ENCODE measurements at places on chromosomes 1 and 21. TPM values are rescaled to one million over a fixed set of nuclear protein-coding genes. Genes with fewer than 3 reads are reported as not detected.
A peak's percentile ranks its signal among the peaks of the same experiment; 100 is the strongest.

KCNA10 gene
- total RNA-seq: not detected

DNA sequence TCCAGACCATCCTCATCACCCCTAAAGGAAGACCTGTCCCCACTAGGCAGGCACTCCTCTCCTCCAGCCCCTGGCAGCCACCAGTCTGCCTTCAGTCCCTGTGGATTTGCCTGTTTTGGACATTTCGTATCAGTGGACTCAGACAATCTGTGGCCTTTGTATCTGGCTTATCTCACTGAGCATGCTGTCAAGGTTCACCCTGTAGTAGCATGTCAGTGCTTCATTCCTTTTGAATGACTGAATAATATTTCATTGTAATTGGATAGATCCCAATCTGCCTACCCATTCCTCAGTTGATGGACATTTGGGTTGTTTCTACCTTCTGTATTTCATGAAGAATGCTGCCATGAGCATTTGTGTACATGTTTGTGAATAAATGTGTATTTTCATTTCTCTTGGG, 32.9 kb upstream of the RNF187 start:
- DNase-seq: no peak

- DNase-seq: no peak
Measured at GRCh38 chr1:82114887-82115286, 314.2 kb downstream of the ADGRL2 start.

DNA sequence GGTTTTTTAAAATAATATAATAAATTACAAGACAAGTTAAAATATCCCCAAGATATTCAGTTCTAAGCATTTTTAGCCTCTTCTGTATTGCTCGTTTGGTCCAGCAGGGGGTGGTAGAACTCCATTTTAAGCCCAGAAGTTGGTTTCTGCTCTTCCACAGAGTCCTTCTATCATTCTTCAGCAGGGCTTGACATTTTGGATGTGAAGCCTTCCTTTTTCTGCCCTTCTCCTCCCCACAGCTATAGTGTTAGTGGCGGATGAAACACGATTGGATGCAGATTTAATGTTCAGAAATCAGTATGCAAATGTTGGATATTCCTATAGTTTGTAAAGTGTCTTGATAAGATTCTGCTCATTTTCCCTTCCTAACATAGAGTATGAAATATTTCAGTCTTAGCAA, 1.4 kb downstream of the NCAM2 start:
- peak; percentile 40 for DNase-seq

SHISAL2A gene
- 5.7 TPM for total RNA-seq

LCE1F gene
- total RNA-seq: not detected

OR14K1 gene
- not detected for total RNA-seq

DNA sequence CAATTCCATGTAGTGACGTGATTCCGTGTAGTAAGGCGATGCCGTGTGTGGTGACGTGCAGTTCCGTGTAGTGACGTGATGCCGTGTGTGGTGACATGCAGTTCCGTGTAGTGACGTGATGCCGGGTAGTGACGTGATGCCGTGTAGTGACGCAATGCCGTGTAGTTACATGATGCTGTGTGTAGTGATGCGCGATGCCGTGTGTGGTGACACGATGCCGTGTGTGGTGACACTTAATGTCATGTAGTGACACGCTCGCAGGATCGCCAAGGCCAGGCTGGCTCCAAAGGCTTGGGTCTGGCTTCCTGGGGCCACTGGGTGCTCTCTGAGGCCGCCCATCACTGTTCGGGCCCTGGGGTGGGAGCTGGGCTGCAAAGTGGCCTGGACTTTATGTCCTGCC, 14.2 kb downstream of the COL18A1 start:
- no peak for DNase-seq

DNA sequence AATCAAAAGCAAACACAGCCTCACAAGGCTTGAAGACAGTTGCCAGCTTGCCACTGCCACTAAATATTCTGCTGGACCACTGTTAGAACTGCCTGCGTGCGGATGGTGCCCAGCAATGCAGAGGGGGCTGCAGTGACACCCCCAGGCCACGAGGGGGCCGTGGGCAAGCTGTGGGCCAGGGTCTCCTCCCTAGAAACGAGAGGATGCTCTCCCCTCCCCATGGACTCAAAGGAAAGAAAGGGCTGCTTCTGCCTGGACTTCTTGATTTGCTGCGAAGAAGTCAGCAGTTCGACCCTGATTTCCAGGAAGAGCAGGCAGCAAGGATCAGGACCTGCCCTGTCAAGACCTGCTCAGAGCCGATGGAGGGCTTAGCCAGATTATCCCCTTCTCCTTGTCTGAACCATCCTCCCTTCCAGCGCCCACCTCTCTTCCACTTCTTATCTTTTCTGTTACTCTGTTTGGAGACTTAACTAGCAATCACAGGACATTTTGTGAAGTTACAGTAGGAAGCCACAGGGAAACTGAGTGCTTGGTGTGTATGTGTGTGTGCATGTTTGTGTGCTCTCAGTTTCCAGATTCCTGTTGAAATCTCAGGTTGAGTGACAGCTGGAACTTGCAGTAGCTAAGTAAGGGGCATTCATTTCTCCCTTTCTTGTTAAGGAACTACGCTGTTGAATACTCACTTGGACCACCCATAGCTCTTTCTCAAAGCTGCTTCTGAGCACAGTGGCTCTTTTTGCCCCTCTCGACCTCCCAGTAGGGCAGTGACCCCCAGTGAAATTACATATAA, 2.7 kb downstream of the MAN1C1 start:
- DNase-seq: no peak

DPYD gene
- 31.4 TPM for total RNA-seq

KCNJ15 gene
- total RNA-seq: not detected

C1QB gene
- total RNA-seq: not detected

- DNase-seq: no peak
Measured at GRCh38 chr1:25710583-25711347, 89.2 kb upstream of the SELENON start.

- DNase-seq: peak; percentile 87
Measured at GRCh38 chr1:244319283-244320132, 132.2 kb downstream of the ADSS2 start.

C2CD4D gene
- total RNA-seq: 0.33 TPM

INTS3 gene
- total RNA-seq: 50.2 TPM

GRCh38 chr1:59705466-59706302, 109.1 kb upstream of the HOOK1 start:
- no peak for DNase-seq

DNA sequence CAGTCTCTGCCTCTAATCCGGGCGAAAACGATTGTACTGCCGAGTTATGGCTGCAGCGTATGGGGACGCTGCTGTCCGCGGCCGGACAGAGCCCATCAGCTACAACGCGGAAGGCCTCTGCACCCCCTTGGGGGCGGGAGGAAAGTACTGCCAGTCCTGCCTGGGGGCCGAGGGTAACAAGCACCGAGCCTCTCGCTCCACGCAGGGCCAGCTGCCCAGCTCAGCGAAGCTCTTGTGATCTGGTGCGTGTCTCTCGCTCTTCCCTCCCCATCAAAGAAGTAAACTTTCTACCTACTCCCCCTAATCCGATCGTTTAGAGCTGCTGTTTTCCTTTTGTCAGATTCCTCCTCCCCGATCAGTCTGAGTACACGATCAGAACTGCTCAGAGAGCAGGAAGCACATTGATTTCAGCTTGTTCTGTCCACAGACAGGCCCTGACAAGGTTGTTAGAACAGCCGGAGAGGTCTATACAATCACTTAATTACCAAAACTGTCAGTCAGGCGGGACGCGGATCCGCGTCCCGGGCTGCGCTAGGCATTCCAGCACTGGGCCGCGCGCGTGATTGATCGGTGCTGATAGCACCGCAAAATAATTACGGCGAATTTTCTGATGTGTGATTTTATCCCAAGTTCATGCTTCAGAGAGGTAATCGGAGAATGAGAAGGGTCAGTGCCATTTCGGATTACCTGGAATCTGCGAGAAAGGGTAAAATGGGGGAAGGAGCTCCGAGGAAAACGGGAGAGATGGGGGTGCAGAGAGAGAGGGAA, 8.7 kb upstream of the BARHL2 start:
- no peak for DNase-seq

DNA sequence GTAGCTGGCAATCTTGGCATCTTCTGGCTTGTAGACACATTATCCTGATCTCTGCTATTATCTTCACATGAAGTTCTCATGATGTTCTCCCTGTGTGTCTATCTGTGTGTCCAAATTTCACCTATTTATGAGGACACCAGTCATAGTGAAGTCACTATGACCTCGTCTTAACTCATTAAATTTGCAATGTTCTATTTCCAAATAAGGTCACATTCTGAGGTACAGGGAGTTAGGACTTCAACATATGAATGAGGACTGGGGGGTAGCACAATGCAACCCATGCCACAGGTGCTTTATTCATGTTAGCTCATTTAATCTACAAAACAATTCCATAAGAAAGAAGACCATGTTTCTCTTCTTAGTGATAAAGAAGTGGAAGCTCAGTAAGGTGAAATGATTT, 206.2 kb upstream of the C8B start:
- no peak for DNase-seq

DNA sequence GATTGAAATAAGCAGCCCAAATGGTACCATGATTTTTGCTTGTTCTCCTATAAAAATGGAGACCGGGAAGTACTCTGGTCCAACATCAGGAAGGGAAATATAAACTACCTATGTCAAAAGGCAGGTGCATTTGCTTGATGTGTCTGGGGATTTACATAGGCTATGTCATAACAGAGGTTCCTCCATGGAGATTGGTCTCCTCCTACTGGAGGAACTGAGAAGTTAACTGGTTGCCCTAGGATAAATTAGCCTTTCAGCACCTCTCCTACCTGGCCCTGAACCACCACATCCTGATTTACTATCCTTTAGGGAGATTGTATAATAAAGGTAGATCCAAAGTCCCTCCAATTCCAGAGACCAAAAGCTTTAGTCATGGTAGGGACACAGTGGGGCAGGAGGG, 1109.3 kb upstream of the B3GALT2 start:
- DNase-seq: no peak

- no peak for DNase-seq
Measured at GRCh38 chr1:77560741-77561140, 121.7 kb downstream of the ZZZ3 start.

DNA sequence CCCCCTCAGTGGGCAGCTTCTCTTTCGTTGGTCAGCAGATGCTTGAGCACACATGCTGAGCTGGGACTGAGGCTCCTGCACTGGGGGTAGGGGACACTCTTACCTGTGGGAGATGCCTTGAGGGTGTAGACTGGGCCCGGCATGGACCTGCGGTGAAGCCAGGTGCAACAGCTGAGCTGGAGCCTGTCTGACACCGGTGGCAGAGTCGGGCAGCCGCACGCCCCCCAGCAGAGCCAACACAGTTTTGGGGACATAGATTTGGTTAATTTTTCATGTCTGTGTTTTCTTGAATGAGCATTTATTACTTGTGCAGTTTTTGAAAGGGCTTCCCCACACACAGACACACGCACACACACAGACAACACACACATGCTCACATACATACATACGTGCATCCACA, 5.9 kb upstream of the HES5 start:
- DNase-seq: no peak

DNA sequence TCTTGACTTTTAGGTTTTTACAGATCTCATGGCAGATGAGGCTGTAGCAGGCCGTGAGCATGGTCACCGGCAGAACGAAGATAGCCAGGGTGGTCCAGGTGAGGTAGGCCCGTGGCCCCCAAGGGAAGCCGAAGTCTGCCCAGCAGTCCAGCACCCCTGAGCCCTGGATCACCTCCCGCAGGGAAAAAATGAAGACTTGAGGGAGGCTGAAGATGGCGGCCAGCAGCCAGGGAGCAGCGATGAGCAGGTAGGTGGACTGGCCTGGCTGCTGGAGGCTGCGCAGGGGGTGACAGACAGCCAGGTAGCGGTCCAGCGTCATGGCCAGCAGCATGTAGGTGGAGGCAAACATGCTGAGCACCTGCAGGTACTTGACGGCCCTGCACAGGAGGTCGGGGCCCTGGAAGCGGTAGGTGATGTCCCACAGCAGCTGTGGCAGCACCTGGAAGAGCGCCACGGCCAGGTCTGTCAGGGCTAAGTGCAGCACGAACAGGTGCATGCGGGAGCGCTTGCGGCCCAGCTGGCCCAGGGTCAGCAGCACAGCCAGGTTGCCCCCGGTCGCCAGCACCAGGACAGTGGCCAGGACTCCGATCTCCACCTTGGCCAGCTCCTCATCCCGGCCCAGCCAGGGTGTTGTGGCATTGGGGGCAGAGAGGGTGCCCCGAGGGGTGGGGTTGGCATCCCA, 856 bp downstream of the AVPR1B start:
- DNase-seq: peak; percentile 16

KPRP gene
- total RNA-seq: not detected

- no peak for DNase-seq
Measured at GRCh38 chr21:35343046-35343819, 294.1 kb upstream of the RUNX1 start.

DNA sequence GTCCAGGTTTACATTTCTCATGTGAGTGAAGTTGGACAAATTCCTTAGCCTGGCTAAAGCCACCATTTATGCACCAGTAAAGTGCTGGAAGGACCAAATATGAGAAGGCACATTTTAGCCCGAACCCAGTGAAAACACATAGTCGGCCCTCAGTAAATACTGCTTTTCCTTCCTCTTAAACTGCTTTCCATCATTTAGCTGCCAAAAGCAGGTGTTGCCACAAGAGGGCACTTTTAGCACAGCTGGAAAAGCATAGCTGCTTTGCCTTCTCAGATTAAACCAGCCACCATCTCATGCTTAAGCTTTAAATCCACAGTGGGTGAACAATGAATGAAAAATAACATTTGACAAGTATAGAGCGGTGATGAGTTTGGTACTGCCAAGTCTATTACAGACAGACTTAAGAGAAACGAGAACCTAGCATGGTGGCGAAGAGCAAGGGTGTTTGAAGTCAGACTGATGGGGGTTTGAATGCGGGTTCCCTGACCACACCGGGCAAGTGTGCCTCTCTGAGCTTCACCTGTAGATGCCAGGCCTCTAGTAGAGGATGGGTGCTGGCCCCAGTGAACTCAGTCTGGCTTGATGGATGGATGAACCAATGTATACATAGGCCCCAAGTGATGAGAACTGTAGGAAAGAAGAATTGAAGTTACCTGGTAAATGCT, 57.8 kb downstream of the SLC35D1 start:
- peak; percentile 76 for DNase-seq

KIF14 gene
- 30.8 TPM for total RNA-seq

DNA sequence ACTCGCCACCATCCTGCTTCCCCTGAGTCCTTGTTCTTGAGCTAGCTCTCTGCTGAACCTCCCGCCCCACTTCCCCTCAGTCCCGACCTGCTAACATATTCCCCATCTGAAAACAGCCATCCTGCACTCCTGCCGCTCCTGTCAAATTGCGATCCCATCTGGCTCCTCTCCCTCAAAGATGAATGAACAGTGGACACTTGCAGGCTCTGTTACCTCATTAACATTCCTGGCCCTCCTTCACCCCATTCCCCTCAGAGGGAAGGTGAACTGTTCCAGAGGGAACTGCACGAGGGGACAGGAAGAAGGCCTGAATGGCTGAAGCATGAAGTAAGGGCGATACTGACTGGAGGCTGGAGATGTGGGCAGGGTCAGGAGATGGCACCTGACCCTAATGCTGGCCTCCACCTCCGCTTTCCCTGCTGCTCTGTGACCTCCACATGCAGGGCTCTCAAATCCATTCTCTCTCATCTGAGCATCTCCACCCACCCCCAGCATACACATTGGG, 7.4 kb upstream of the CELSR2 start:
- no peak for DNase-seq

LEFTY2 gene
- total RNA-seq: not detected

DNA sequence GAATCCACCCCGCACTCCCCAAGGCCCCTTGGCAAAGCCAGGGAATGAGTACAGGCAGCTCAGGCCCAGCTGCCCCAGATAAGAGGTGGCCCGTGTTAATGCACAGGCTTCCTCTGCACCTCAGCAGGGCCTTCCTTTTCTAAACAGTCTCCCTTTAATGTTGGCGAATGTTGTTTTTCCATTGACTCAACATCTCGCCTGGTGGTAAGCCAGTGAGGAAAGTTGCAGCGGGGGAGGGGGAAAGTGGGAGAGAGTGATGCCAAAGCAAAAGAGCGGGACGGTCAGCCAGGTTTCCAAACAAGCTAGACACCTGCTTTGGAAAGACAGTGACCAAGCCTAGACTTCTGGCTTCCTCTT, 10.3 kb upstream of the PROX1 start:
- DNase-seq: no peak

Measured in activated CD8-positive, alpha-beta memory T cell treated with anti-CD3 and anti-CD28 coated beads, Interleukin-2, amount 10 ng/mL, durations not matched to agents 7 days and 5 days (primary cell).